ENCODE measurements at places on chromosomes 6 and 20. TPM values are rescaled to one million over a fixed set of nuclear protein-coding genes. Genes with fewer than 3 reads are reported as not detected.

GABRR1 gene
- not detected for total RNA-seq

GRCh38 chr6:109580519-109580918, 97.5 kb upstream of the ZBTB24 start:
- DNase-seq: no peak

GRCh38 chr6:107290491-107290890, 168.9 kb downstream of the PDSS2 start:
- no peak for DNase-seq

DNA sequence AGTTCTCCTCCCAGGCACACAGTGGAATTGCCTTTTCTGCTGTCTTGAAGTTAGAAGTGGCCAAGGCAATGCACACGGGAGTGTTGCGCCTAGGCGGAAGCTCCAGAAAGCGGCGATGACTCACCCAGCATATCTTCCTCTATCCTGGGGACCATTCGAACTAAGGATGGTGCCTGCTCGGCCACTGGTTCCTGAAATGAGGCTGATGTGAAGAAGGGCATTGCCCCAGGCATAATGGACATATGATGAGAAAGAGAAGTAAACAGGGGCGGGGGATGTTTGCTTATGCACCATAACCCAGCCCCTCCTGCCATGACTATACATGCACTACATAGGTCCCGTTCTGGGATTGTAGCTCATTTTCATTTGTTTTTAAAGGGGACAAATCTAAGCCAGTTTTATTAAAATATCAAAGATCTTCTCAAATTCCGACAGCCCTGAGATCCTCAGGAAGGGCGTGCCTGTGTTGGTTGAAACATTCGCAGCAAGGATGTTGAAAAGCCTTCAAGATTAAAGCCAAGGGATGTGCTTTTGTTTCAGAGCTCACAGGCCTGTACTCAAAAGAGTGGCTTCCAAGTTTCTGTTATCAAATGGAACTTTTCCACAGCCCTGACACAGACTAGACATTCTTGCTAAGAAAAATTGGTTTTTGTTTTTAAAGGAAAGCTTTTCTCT, 218.5 kb downstream of the LY86 start:
- no peak for DNase-seq

DNA sequence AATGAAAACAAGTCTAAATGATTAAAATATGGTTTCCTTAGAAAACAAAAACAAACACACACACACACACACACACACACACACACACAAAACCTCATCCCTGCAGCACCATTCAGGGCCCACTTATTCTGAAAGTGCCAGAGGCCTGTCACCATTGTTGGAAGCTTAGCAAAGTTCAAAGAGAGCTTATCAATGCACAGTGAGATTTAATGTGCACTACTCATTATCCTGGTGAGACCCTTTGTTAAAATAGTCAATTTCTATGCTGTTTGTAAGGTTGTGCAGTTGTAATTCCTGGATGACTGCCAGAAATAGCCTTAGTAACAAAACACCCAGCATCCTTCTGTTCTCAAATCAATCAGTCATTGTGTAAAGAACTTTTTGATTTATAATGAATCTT, 482.9 kb downstream of the GRIK2 start:
- no peak for DNase-seq

Measured in renal cortical epithelial cell (primary cell).